Left renal cortex interstitium (tissue), 4 donors: ENCODE measurements at places on chromosomes 7 and 10. TPM values are rescaled to one million over a fixed set of nuclear protein-coding genes. Genes with fewer than 3 reads are reported as not detected.

The MUC3A gene
- 0.60 TPM for polyA plus RNA-seq

The GHRHR gene
- 0.41 TPM for polyA plus RNA-seq

The STEAP4 gene
- 0.21 TPM for polyA plus RNA-seq

The VAX1 gene
- not detected for polyA plus RNA-seq

The MACC1 gene
- 9.6 TPM for polyA plus RNA-seq

The VWC2 gene
- polyA plus RNA-seq = 1.4 TPM

The MDH2 gene
- 223 TPM for polyA plus RNA-seq

The UCN3 gene
- 1.9 TPM for polyA plus RNA-seq

The ITGB1 gene
- 579 TPM for polyA plus RNA-seq
